Stimulated activated CD8-positive, alpha-beta memory T cell treated with anti-CD3 and anti-CD28 coated beads, Interleukin-7, amount 100 ng/mL, for 48 hours (primary cell): ENCODE measurements at places on chromosomes 3 and 15.

DNA sequence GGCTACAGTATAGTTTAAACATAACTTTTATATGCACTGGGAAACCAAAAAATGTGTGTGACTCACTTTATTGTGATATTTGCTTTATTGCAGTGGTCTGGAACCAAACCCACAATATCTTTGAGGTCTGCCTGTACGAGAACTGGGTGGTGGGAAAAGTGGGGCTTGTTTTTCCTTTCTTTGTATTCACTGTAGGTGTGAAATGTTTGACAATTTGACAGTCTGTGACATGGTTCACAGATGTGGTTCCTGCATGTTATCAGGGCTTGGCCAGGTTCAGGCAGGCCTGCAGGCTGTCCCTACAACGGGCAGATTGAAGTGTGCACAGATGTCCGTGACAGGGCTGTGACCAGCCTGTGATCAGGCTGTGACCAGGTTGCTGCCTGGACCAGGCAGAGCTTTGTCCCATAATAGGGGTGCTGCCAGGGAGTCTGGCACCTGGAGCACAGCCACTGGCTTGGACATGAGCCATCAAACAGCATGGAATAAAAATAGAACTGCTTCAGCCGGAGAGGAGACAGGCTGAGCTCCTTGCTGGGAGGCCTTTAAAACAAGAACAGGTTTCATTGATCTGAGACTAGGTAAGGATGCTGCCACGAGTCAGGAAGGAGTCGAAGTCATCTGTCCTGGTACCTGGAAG is 61.0 kb downstream of the KLF13 start:
- no peak for DNase-seq

DNA sequence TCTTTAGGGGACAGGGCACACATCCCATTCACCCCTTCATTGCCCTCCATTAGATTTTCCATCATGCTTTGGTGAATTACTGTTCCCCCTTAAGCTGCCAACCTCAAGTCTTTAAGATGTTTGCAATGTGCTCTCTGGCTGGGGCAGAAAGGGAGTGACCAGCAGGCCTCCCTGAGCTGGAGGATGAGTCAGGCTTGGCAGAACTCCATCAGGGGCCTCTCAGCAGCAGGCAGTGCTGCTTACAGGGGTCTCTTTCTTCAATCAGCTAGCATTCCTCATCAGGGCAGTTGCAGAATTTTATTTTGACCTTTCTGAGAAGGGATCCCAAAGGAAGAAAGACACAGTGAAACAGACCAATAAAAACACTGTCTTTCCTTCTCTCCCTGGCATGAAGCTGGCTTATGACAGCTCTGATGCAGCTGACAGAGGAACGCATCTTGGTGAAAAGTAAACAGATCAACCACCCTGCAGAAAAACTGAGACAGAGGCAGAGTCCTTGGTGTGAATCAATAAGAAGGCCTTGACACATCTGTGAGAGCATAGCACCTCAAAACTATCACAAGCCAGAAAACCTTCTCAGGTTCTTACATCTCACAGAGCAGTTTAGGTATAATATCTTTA is 88.7 kb upstream of the MRPL3 start:
- no peak for DNase-seq

DNA sequence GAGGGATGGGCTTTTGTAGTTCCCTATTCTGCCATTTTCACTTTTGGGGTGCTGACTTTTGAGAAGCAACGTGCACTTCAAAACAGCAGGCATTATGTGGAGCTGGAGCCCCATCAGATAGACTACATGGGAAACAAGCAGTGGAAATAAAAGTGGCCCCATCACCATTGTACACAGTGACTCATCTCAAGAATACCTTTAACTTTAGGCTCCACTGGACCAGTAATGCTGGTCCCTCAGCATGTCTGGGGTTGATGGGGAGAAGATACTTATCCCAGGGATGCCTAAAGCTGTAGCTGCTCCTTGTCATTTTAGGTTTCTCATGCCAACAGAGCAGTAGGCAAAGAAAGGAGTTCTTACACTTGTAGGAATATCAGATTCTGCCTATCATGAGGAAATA is 45.0 kb downstream of the LSM3 start:
- DNase-seq = no peak

GRCh38 chr3:194450341-194450740 is 36.5 kb downstream of the ATP13A3 start:
- DNase-seq = no peak

- no peak for DNase-seq
Measured at GRCh38 chr3:8420612-8421011, 81.0 kb upstream of the LMCD1 start.

- no peak for DNase-seq
Measured at GRCh38 chr15:81001152-81002008, 657 bp downstream of the TLNRD1 start.

GRCh38 chr3:71252466-71252865 is 331.1 kb downstream of the FOXP1 start:
- DNase-seq = no peak

DNA sequence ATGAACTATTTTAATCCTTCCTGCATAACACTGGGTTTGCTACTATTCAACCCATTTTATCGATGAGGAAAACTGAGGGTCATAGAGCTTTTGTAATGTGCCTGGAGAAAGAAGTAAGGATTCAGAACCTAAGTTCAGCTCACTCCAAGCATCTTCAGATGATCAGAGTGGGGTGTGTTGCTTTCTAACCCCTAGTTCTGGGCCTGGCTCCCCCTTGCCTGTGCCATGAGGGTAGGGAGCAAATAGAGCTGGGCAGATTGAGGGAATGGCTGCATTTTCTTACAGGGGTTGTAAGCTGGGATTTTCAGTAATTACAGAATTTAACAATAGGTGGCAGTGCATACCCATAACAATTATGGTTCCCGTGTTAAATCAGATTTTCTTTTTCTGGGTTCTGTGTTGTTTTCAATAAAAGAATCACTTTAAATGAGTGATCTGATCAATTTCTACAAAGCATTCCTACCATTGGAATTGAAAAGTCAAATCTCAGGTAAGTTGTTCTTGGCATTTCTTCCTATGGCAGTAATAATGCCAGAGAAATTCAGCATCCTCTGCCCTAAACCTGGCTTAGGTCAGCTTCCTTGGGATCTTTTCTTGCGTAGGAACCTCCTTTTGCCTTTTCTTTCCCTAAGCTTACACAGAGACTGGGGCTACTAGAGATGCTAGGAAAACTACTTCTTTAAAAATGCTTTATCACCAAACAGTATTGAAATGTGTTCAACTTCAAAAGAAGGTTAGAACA is 103.8 kb upstream of the IL12A start:
- DNase-seq = no peak

DNA sequence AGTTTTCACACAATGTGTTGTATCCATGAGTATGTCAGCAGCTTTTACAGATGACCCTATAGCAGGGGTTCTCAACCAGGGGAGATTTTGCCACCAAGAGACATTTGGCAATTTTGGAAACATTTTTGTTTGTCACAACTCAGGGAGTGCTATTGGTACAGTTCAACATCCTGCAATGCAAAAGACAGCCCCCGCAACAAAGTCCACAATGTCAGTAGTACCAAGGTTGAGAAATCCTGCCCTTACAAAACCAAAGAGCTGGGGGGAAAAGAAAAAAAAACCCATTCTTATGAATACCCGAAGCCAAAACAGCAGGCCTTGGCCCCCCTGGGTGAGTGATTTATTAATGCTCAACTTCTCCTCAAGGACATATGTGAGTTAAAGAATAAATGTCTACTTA is 99.1 kb downstream of the LARS2 start:
- DNase-seq = no peak

- no peak for DNase-seq
Measured at GRCh38 chr15:92033314-92033713, 179.8 kb downstream of the SLCO3A1 start.

DNA sequence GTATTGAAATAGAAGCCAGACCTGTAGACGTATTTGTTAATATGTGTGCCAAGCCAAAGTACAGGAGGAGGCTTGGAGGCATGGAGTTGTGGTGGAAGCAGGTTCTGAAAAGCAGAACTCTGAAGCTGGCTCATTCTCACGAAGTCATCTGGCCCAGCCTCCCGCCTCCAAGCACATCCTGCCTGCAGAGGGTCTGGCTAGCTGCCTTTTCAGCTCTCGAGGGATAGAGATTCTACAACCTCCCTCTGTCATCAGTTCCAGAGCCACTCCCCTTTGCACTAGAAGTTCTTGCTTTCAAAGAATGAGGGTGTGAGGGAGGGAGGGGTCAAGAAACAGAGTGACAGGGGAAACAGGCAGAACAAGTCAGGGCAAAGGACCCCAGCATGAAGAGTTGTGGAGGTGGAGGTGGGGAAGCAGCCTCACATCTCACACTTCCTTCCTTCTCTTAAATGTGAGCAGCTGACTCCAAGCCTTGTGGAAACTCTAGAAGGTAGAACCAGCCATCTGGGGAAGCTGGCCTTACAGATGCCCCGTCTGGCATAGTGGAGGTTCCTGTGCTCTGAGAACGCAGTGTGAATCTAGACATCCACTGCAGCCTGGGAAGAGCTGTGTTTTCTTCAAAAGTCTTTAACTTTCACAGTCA is 95.3 kb downstream of the SLC49A4 start:
- DNase-seq = no peak

GRCh38 chr15:77854980-77855379 is 222.3 kb upstream of the LINGO1 start:
- no peak for DNase-seq

GRCh38 chr3:29933802-29934490 is 653.1 kb downstream of the RBMS3 start:
- no peak for DNase-seq

- no peak for DNase-seq
Measured at GRCh38 chr3:148005456-148005855, 596.3 kb downstream of the ZIC1 start.

DNA sequence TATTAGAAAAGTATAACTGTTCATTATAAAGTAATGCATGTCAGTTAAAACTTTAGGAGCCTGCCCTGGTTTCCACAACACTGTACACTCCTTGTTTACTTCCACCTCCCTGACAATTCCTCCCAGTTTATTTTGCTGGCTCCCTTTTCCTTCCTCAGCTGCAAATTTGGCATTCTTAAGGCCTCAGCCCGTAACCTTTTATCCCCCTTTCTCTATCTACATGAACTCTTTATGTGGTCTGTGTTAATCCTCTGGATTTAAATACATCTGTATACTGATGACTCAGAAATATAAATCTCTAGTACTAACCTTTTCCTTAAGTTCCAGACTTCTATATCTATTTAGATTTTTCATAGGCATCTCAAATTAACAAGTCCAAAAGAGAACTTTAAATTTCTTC is 143.6 kb downstream of the OTOL1 start:
- DNase-seq = no peak

- DNase-seq = no peak
Measured at GRCh38 chr15:80567721-80568157, 127.4 kb upstream of the ABHD17C start.

DNA sequence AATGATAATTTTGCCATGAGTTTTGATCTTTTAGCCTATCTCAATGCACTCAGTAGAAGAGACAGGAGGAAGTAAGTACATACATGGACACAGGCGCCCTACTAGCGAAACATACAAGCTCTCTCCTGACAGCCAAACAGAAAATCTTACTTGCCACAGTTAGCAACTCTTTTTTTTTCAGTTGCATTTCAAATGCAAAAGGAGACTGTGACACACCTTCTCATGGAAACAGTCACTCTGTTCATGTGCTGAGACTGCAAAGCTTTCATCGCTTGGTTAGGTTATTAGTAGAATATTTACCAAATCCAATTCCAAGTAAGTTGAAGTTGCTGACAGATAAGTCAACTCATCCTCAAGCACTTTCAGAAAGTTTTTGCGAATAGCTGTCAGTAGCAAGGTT is 223.3 kb downstream of the FOXP1 start:
- DNase-seq = no peak
